T-helper 2 cell (primary cell): ENCODE measurements at places on chromosomes 6 and 20.

DNA sequence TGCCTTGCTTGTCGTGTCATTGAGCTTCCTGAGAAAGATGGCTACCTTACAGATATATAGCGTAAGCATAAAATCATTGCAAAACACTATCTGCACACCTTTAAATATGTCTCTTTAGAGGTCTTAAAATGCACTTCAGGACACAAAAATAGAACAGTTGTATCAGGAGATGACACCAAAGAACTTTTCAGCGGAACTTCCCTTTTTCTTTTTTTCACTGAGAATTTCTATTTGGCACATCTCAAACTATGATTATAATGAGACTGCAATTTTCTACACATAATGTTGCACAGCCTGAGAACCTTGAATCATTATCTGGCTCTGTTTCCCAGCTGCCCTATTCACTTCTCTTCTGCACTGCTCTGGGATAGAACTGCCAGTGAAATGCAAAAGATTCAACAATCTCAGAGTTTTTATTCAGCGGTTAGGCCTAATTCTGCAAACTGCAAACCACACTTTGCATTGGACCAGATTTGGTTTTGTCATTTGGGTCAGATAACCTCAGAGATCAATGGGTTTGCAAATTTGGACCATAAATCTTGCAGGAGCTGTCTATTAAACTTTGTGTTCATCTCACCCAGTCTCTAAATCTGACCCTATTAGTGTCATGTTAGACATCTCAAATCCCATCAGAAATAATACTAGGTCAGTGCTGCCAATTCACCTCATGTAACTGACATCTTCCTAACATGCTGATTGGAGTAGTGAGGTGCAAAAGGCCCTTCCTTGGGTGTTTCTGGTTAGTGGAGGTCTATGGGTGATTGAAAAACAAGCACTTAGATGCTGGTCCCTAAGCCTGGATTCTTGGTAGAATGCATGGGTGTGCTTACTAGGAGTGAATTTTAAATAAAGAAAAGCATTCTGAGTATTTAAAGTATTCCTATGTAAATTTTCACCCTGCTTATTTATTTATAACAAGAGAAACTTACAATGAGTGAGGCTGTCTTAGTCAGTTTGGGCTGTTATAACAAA lies 382.7 kb downstream of the UTRN start:
- DNase-seq = no peak

- no peak for DNase-seq
Observed at GRCh38 chr20:15278041-15278440, 940.6 kb upstream of the FLRT3 start.

- DNase-seq = no peak
Observed at GRCh38 chr6:130118236-130118635, 99.9 kb downstream of the L3MBTL3 start.

DNA sequence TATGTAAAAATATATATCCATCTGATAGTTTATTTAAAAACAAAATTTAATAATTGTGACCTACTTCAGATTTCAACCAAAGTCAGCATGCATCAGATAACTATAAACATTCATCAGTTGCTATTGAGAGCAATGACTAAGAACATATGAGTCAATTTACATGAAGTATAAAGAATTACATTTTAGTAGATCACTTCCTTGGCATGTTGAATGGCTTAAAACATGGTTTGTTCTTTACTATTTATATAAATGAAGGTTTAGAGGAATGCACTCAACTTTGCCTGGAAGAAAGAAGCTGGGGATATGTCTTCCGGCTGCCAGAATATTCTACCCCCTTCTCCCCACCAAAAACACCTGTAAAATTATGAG lies 6.4 kb upstream of the FAM217A start:
- DNase-seq = no peak

GRCh38 chr6:163804991-163805390 lies 390.5 kb downstream of the QKI start:
- DNase-seq = no peak

- DNase-seq = no peak
Observed at GRCh38 chr20:23060629-23061028, 11.2 kb upstream of the THBD start.

DNA sequence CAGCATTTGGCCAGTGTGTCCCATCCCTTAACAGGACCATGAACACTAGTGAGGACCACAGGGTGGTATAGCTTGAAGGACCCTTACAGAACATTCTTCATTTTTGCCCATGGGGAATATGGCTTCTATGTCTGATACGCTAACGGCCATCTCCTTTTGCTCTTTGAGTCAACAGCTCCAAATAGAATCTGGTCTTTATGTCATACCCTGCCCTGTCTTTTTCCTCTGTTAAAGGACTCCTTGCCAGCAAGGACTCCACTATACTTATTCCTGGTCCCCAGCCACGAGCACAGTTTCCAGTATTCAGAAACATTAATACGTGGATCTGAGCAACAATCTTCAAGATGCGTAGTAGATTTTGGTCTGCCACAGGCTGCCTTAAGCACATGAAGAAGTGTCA lies 22.5 kb downstream of the SERPINB1 start:
- DNase-seq = no peak

DNA sequence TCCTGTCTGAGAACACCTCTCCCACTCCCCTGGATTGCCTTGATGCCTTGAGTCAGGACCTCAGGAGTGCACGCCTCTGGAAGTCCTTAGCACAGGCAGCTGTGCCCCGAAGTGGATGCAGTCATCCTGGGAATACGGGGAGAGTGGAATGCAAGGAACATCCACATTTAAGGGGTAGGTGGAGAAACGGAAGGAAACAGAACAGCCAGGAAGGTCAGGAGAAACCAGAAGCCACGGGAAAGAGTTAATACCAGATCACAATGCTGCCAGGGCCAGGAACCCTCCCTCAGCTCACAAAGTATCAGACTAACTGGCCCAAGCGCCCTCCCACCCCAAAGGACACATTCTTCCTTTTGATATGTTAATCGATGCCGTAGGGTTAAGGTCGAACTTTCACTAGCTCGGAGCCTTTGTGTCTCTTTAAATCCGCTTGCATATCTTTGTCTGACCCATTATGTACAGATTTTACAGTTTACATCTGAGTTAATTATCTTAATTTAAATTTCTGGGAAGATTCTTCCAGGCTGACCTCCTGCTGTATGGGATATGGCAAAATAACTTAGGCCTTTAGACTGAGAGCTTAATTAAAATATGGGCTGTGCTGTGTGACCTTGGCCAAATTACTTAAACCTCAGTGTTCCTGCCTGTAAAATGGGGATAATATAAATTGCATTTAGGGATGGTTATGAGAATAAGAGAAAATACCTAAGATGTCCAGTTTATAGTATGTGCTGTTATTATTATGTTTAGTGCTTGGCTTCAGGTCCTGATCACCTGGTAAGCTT lies 24.0 kb upstream of the CCND3 start:
- no peak for DNase-seq

- no peak for DNase-seq
Observed at GRCh38 chr6:80553071-80553740, 446.7 kb downstream of the BCKDHB start.
